Activated T-helper 1 cell treated with anti-CD3 and anti-CD28 coated beads, Interleukin-2, amount 50 U/mL, for 16 hours (primary cell): ENCODE measurements at places on chromosomes 12 and 14.
A peak's percentile ranks its signal among the peaks of the same experiment; 100 is the strongest.

DNA sequence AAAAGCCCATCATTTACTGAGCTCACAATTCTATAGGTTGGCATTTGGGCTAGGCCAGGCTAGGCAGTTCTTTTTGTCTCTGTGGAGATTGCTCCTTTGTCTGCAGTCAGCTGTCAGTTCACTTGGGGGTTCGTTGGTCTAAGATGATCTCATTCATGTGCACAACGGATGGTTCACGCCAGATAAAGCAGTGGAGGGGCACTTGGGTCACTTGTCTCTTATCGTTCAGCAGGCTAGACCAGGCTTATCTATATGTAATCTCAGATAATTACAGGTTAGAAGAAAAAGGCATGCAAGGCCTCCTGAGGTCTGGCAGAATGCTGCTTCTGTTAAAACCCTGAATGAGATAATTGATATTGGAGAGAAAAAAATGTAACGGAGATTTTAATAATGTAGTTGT, 119.0 kb upstream of the ATP2B1 start:
- DNase-seq = no peak

DNA sequence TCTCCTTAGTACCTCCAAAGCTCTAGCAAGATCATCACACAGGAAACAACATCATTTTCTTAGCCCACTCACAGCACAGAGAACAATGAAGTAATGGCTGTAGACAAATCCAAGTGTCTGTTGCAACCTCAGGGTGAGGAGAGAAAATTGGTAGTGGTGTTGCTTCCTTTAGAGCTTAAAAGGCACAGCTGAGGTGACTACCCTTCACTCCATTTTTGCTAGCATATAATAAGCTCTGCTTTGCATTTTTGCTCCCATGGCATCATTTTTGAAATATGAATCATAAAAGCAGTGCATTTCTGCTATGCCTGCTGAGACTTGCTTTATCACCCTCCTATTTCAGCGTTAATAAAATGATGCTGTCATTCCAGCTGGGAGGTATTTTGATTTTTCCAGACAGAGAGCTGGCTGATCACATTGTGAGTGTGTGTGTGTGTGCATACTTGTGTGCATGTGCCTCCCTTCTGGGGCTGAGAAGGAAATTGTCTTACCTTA, 18.5 kb upstream of the PCNX1 start:
- DNase-seq = no peak

- no peak for DNase-seq
Measured at GRCh38 chr12:44588651-44589050, 287.5 kb downstream of the NELL2 start.

DNA sequence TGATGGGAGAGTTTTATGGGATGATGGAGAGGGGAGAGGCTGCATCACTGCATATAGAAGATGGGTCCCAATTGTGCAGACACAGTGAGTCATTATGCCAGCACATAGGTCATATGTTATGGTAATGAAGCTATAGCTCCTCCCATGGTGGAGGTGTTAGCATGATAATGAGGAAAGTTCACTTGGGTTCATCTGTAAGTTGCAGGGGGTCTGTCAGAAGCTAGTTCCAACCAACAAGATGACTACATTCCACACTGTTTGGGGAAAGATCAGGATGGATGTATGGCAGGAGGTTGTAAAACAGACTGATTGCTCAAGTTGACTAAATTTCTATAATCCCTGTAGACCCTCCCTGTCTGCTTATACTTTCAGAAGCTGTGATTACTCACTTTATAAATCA, 561.3 kb downstream of the C12orf50 start:
- no peak for DNase-seq

DNA sequence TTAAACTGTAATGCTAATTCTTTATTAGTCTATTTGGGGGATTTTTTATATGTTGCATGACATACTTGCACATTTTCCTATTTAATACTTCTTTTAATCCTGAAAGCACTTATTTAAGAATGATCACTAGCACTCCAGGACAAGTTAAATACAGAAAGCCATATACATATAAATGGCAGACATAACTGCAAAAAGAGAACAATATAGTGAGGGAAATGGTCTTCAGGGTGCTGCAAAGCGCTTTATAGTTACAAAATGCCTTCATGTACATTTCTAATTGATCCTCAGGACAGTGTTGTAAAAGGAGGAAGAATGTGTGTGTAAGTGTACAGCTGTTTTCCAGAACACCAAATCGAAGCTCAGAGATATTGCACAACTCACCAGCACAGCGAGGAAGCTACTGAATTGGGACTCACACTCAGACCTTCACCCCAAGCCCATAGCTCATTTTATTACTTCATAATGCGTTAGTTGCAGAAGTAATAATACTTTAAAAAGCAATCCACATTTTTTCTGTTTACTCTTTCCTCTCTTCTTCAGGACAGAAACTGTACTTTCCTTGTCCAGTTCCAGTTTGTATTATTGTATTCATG, 428.2 kb downstream of the RAD51B start:
- DNase-seq = no peak

DNA sequence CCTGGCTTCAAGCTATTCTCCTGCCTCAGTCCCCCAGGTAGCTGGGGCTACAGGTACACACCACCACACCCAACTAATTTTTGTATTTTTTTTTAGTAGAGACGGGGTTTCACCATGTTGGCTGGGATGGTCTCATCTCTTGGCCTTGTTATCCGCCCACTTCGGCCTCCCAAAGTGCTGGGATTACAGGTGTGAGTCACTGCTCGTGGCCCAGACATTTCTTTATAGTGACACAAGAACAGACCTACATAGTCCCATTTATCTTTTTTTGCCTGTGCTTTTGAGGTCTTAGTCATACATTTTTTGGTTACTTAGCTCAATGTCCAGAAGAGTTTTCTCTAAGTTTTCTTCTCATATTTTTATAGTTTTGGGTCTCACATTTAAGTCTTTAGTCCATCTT, 247.4 kb downstream of the SYT10 start:
- no peak for DNase-seq

DNA sequence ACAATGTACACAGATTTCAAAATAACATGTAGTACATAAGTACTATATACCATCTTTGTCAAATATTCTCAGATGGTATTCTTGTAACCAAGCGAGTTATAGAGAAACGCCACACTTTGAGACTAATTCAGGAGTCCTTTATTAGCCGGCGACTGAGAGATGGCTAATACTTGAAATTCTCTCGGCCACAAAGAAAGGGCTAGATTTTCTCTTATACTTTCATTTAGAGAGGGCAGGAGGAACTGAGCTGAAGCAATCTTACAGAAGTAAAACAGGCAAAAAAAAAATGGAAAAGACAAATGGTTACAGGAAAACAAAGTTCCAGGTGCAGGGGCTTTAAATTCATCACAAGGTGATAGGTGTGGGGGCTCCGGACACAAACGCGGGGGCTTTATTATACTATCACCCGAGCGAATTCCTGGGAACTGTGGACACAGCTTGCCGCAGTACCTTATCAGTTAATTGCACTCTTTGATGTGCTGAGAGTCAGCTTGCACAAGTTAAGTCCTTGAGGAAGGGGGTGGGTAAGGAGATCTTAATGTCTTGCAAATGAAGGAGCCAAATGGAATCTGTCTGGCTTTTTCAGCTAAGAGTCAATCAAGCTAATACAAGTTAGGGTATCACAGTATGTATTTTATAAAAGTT, 382.3 kb downstream of the KCNH5 start:
- DNase-seq = no peak

DNA sequence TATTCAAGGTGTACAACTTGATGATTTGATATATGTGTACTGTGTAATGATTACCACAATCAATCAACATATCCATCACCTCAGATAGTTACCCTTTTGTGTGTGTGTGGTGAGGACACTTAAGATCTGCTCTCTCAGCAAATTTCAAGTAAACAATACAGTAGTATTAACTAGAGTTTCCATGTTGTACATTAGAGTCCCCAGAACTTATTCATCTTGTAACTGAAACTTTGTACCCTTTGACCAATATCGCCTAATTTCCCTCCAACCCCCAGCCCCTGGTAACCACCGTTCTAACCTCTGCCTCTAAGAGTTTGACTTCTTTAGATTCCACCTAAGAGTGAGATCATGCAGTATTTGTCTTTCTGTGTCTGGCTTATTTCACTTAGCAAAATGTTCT, 12.1 kb downstream of the ADCK1 start:
- DNase-seq = no peak

- DNase-seq = no peak
Measured at GRCh38 chr14:104343294-104343625, 204.9 kb downstream of the KIF26A start.

DNA sequence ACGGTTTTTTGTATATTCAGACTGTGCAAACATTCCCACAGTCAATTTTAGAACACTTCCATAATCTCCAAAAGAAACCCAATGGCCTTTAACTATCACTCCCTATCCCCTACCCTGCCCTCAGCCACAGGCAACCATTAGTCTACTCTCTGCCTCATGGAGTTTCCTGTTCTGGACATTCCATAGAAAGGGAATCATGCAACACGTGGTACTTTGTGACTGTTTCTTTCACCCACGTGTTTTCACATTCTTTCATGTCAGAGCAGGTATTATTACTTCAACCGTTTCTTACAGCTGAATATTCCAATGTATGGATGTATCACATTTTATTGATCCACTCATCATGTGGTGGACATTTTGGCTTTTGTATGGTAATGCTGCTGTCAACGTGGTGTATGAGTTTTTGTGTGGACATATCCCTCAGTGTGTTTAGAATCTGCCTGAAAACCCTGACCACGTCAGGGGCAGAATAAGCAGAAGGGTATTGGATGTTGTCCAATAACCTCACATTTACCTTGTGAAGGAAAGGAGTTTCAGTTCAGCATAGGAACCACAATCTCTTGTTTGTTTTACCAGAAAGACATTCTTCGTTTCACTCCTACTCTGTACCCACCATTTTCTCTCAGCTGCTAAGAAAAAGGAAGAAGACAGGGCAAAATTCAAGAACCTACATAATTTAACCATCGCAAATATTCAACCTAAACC, 107.5 kb upstream of the DYRK2 start:
- no peak for DNase-seq

DNA sequence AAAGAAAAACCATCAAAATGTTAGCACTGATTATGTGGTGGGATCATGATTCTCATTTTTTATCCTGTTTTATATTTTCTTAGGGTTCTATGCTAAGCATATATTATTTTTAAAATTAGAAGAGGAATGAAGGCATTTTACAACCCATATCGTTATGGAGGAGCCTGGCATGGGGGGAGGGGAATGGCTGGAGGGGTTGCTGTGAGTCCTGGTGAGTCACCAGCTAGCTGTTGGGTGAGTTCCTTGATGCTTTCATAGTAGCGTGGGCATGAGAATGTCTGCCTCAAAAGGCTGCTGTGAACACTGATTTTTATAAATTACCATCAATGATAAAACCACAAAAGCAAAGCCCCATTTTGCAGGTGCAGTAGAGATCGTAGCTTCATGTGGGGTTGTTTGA, 46.9 kb downstream of the C14orf132 start:
- DNase-seq = no peak

DNA sequence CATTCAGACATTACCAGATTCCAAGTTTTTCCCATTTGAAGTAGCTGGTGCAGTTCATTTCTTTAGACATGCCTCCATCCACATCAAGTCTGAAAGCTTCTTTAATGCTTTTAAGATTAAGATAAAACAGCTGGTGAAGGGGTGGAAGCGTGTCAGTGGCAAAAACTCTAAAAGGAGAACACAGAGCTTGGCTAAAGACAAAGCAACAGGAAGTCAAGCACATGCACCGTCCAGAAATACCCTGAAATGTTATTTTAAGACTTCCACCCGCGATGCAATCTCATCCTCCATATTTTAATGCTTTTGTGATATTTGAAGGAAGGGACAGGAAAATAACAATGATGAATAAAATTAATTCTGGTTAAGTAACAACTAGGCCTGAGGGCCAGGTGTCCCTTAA, 31.8 kb downstream of the PPM1H start:
- DNase-seq = no peak

- no peak for DNase-seq
Measured at GRCh38 chr12:118714051-118714460, 267.3 kb upstream of the SRRM4 start.

- no peak for DNase-seq
Measured at GRCh38 chr14:105856676-105857219, 330.4 kb downstream of the TMEM121 start.

- no peak for DNase-seq
Measured at GRCh38 chr12:16016748-16017147, 105.6 kb downstream of the DERA start.

DNA sequence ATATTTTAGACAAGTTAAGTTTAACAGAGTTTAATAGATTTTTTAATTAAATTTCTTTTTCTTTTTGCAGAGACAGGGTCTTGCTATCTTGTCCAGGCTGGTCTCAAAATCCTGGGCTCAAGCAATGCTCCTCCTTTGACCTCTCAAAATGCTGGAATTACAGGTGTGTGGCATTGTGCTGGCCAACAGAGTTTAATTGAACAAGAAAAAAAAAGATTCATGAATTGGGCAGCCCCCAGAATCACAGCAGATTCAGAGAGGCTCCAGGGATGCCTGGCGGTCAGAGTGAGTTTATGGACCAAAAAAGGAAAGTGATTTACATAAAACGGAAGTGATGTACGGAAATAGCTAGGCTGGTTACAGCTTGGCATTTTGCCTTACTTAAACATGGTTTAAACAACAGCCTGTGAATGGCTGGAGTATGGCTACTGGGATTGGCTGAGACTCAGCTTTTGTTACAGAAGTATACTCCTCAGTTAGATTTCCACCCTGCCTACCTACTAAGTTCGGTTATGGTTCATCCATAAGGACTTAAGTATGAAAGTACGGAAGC, 14.5 kb upstream of the TESPA1 start:
- no peak for DNase-seq

DNA sequence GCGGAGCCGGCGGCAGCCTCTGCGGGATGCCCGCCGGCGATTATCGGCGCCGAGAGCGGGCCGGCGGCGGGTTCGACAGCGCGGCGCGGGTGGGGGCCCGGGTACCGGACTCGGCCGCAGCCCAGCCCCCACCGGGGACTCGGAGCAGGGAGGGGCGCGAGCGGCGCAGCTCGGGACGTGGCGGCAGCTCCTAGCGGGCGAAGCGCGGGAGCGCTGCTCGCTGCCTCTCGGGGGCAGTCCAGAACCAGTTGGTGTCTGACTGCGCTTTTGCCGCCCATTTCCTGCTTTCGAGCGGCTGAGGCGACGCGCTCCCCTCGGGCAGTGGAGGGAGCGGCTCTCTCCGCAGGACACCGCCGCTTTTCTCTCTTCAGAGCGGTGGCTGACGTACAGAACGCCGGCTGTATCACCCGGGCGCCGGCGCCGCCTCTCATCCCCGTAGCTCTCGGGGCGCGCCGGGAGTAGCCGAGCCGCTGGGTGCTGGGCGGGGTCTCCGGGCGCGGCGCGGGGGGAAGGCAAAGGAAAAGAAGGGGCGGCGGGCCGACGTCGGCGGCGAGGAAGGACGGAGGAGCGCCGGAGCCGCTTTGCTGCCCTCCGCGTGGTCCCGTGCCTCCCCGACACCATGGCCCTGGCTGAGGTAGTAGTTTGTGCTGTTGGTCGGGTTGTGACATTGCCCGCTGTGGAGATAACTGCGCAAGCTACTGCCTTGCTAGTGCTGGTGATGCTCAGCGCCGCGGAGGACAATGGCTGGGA, 136.6 kb downstream of the MON2 start:
- peak; percentile 75 for DNase-seq

DNA sequence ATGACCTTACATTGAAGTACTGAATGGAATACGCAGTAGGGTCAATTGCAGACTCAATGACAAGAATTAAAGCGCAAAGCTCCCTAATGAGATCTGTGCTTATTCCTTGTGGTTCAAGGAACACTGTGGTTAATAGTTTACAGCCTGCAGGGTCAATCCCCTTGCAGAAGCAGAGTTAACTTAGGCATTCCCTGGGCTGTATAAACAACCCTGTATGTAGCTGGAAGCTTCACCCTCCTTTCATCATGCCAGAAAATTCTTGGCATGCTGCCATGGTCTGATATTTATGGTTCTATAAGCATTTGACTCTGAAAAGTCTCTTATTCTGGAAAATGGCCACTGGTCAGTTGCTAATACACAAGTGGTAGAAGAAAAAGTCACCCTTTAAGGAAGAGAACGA, 227.7 kb downstream of the NOVA1 start:
- DNase-seq = no peak
